ENCODE measurements at places on chromosomes 1 and 21. TPM values are rescaled to one million over a fixed set of nuclear protein-coding genes. Genes with fewer than 3 reads are reported as not detected.

Gene KRTAP21-2
- not detected for total RNA-seq

Gene SAMD13
- total RNA-seq: not detected

Gene RBBP5
- total RNA-seq: 13.4 TPM

Gene C4BPB
- total RNA-seq: not detected

Gene RAB4A
- 41.4 TPM for total RNA-seq

Gene SDC3
- 0.58 TPM for total RNA-seq

Gene FCGR3B
- 1.1 TPM for total RNA-seq

Gene UTP25
- total RNA-seq: 10.6 TPM

Gene TMPRSS2
- 554 TPM for total RNA-seq

Gene FCRL4
- total RNA-seq: not detected

Gene RIPPLY3
- total RNA-seq: not detected

Gene ATP1A4
- total RNA-seq: 0.37 TPM

Gene EXO1
- not detected for total RNA-seq

Measured in stomach (tissue), 19 donors.